ENCODE measurements at places on chromosomes 6 and 20.

GRCh38 chr20:31537116-31537871, 23.1 kb downstream of the HM13 start:
- no peak for DNase-seq

- DNase-seq: no peak
Measured at GRCh38 chr20:50734730-50735679, 3.6 kb downstream of the PARD6B start.

DNA sequence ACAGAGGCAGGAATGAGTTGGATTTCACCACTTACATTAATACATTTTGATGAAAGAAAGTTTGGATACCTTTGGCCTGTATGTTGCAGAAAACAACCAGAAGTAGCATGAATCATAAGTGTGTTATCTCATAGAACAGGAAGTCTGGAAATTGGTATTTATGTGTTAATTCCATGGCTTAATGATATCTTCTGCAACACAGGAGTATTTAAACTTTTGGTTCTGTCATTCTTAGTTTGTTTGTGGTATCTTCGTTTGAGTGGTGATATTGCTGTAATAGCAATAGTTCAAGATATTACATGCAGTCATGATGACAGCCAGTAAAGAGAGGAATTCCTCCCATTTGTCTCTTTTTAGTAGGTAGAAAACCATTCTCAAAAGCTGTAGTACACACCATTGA, 177.3 kb downstream of the CDKAL1 start:
- DNase-seq: no peak

GRCh38 chr6:35490821-35491557, 5.9 kb downstream of the TEAD3 start:
- DNase-seq: no peak

DNA sequence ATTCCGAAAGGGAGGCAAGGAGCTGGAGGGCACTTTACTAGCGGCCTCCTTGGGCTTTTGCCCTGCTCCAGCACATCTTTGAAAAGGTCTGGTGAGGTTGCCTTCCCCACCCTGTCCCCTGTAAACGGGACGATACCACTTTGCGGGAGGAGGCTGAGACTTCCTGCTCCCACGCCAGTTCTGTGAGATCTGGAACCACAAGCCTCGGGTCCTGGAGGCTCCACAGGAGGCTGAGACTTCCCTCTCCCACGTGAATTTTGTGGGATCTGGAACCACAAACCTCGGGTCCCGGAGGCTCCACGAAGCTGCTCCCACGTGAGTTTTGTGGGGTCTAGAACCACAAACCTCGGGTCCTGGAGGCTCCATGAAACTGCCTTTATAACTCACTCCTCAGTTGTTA, 209.3 kb downstream of the DLL1 start:
- DNase-seq: no peak

DNA sequence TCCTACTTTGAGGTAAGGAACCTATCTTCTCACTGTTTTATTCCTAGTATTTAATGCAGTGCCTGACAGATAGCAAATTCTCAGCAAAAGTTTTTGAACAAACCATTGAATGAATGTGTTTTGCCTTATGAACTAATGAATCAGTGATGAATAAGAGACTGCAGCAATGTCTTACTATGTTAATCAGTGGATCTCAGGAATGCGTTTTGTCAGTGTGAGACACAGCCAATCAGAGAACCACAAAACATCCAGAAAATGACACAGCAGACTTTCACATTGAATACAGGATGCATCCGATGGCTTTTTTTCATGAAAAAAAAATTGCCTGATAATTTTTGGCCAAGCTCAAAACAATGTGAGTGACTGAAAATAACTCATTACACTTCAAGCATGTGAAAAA, 270.5 kb downstream of the BMP2 start:
- DNase-seq: no peak

All from H54 (cell line).